ENCODE measurements at places on chromosomes 3 and 15.

DNA sequence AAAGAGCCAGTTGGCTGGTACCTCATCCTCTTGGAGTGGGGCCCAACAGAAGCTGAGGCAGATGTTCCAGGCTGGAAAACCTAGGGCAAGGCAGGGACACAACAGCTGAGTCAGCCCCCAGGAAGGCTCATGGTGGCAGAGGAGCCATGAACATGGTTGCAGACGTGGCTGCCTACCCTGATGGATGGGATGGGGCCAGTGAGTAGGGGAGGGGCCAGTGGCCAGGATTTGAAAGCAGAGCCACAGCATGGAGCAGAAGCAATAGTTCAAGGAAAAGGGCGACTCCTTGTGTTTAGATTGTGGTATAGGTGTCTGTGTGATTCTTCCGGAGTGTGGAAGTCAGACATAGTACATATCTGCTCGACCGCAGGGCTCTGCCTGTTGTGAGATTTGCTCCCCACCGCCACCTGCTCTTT, 24.2 kb downstream of the PXYLP1 start:
- no peak for DNase-seq

DNA sequence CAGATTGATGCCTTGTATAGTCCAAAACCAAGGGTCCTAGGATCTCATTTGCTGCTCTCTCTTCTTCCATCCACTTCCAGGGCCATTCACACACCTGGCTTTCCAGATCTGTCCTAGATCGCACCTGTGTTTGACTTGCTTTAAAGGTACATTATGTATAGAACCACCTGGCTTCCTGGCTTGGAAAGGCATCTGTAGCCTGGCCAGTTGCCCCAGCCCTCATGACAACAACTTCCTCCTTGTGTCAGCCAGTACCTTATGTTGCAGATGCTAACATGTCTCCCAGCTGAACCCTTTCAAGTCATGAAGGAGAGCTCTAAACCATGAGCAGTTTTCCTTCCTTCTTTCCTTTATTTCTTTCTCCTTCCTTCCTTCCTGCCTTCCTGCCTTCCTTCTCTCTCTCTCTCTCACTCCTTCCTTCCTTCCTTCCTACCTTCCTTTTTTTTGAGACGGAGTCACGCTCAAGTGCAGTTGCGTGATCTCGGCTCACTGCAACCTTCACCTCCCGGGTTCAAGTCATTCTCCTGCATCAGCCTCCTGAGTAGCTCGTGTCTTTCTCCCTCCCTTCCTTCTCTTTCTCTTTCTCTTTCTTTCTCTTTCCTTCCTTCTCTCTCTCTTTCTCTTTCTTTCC, 2.5 kb upstream of the HTR3C start:
- DNase-seq = peak; percentile 86

- DNase-seq = no peak
Observed at GRCh38 chr3:23867838-23868237, 49.0 kb downstream of the NKIRAS1 start.

- peak; percentile 28 for DNase-seq
Observed at GRCh38 chr3:183825456-183826161, at the start of gene MAP6D1. TSS of gene MAP6D1 (minus strand) at chr3:183825577. CDS start at chr3:183825547, 30 bp downstream.

DNA sequence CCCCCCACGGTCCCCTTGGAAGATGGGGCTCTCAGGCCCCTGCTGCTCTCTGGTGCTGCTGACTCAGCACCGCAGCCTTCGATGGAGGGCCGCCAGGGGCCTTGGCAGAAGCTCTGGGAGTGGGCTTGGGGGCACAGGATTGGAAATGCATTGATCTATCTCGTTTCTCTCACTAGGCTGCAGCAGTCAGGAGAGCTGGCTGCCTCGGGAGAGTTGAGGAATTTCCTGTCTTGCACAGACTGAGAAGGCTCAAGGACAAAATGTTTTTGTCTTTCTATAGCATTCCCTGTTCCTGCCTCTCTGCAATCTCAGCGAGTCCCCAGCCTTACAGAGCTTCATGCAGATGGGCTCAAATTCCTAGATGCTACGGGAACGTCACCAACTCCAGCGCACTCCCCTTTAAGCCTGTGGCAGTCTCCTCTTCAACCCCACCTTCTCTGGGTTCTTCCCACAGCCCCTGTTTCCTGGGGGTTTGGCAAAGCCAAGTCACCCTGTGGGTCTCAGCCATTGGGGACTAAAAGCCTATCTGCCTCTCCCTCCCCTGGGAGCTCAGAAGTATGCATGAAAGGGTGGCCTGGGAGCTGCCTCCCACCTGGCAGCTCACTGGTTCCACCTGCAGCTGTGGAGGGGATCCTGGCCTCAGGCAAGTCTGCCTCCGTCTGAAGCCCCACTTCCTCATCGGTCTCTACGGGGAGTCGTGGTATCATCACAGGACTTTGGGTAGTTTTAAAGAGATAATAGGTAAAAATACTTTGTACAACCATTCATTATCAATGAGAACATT, 127.4 kb upstream of the HACD2 start:
- DNase-seq = no peak

DNA sequence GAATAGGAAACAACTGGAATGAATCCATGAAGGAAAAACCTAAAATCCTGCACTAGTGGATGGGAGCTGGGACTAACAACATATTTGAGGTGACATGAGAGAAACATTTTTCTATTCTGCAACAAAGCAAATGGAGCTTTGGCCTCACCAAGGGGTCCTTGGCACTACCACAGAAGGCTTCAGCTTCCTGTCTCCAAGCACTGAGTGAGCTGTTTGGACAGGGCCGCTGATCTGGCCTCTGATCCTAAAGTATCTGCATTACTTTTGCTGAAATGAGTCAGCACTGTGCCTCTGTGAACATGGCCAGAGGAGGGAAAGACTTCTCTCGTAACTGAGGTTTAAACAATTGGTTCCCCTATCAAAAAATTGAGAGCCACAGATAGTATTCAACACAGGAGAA, 9.0 kb downstream of the ARPP21 start:
- DNase-seq = no peak

GRCh38 chr3:30694148-30694547, 87.7 kb downstream of the TGFBR2 start:
- DNase-seq = no peak

DNA sequence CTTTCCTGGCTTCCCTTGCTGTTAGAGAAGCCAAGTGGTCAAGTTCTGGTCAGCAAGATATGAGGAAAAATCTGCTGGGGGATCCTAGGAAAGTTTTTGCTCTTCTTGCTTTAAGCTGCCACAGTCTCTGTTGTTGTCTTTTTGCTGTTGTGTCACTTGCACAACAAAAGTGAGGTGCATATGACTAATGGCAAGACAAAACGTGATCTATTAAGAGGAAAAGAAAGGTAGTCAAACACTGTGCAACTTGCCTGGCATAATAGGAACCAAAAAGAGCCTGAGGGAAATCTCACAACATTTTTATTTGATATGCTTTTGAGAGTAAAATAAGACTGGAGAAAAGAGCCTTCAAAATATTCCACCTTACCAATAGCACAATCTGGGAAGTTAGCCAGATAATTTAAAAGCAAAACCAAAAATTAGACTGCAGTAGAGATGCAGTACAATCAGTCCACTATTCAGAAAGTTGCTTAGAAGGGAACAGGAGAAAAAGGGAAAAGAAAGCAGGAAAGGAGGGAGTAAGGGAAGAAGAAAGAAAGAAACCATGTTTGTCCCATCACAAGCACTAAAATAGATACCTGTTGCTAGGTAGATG, 110.0 kb upstream of the SLC4A7 start:
- no peak for DNase-seq
